ENCODE measurements at places on chromosomes 3 and 15.

DNA sequence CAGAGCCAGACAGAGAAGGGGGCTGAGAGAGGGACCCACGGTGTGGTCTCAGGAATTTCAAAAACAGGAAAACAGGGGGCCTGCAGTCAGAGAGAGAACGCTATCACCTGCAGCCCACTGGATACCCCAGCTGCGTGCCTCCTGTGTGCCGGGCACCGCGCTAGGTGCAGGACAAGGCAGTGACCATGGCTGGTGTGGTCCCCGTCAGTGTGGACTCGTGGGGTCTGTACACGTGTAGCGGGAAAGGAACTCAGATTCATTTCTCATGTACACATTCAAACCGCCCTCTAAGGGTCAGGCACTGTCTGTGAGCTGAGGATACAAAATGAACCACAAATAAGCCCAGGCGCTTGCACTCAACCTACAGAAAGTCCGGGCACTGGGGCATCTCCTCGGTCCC, 20.9 kb downstream of the SSUH2 start:
- DNase-seq, result no peak

DNA sequence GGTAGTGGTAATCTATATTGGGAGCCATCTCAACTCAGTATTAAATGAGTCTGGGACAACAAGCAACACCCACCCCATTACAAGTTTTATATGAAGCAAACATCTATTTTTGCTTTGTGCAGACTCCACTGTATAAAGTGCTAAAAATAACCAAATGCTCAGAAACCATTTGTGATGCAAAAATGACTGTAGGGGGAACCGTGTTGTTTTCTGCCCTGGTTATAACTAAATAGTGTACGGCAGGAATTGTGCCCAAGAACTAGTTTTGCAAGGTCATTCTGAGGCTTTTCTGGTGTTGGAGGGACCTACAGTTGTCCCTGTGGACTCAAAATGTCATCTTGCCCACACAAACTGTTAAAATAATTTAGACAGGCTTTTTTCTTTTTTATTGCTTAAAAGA, 88.3 kb downstream of the ITPR1 start:
- DNase-seq, result no peak

GRCh38 chr3:146071632-146072031, 89.4 kb downstream of the PLOD2 start:
- no peak for DNase-seq

DNA sequence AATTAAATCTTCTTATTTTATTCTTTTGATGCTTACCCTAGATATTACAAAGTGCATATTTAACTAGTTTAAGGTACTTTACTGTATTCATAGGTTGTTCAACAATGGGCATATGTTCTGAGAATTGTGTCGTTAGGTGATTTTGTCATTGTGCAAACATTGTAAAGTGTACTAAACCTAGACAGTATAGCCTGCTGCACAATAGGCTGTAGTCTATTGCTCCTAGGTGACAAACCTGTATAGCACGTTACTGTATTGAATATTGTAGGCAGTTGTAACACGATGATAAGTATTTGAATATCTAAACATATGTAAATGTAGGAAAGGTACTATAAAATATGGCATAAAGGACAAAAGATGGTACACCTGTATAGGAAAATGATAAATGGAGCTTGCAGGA, 100.7 kb downstream of the CACNA2D3 start:
- DNase-seq, result no peak

DNA sequence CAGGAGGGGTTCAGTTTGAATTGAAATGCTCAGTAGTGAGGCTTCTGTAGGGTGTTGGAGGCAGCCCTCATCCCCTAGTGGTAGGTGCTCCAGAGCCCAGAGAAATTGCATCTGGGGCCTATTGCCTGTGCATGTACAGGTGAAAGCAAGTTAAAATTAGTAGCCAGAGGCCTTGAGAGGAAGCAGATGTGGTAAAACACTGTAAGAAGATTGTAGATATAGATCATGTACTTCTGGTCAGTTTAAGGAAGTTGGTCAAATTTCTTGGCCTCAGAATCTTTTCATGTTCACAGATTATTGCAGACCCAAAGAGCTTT, 34.6 kb downstream of the IGSF10 start:
- DNase-seq, result no peak

GRCh38 chr3:29141918-29142275, 139.0 kb upstream of the RBMS3 start:
- no peak for DNase-seq

DNA sequence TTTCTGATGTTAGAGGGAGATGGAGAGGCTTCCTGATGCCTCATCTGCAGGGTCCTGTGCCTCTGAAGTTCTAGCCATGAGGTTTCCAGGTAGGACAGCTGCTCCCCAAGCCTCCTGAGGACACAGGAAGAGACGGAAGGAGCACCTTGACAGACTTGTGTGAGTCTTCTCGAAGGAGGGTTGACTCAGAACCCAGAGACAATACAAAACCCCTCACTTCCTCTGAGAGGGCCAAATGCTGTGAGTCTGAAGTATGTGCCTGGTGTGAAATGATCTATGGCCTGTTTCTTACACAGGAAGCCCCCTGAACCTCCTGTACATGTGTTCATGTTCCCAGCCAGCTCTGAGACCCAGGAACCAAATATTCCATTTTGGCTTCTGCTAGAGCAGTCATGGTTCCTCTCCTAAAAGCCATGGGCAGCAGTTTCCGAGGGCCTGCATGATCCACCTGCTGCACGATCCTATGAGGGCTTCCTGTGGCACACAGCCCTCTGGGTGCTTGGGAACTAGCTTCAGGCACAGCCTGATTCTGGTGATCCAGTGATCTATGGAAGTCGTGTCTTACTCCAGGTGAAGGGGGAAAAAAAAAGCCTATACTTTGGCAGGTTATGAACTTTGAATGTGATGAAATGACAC, 62.2 kb downstream of the AAGAB start:
- no peak for DNase-seq

- DNase-seq, result no peak
Observed at GRCh38 chr3:186308549-186308948, 53.5 kb downstream of the DGKG start.

- DNase-seq, result no peak
Observed at GRCh38 chr15:78301326-78301725, 1.9 kb upstream of the SKIC8 start.

DNA sequence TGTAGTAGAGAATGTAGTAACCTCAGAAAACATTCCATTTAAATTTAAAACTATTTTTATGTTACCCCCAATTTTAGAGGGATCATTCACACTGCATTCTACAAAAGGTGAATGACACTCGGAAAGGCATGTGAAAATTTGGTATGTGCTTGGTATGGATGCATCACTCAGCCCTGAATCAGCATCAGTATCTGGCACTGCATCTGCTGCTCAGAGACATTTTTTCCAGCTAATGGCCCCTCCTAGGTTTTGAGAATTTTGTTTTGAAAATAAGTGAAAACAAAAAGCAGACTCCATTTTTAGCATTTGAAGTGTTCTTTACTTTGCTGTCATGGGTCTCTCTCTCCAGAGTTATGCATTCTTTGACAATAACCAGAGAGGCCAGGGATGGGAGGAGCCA, 15.6 kb upstream of the WWTR1 start:
- no peak for DNase-seq

- DNase-seq, result peak; percentile 76
Observed at GRCh38 chr3:185976977-185977678, 39.3 kb upstream of the TRA2B start.

- peak; percentile 39 for DNase-seq
Observed at GRCh38 chr3:150495563-150496168, 50.6 kb downstream of the SERP1 start.

DNA sequence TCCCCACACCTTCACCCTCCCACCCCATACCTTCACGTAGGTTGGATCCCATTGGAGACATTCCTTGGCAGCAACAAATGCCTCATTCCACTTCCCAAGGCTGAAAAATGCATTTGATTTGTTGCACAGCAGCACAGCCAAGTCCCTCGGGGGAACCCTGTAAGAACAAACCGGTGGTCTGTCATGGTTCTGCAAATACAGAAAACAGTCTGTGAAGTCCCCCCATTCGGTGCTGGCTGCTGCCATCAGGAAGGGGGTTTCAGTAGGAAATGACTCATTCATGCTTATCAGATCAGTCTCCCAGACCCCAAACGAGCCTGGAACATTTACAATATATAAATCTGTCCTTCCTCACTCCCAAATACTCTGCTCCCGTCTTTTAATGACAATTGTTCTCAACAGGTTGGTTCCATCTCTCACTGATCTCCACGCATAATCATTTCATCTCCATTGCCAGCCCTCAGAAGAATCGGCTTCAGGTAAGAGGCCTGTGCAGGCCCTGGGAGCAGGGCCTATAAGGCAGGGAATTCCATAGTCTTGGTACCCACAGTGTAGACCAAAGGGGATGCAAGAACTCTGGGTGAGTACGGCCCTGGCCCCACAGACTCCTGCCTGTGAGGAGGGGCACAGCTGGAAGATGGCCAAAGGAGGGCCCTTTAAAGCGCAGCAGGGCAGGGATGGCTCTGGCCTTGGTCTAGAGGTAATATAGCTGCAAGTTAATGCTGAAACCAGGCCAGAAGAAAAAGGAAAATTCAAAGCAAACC, 41.6 kb downstream of the TRANK1 start:
- no peak for DNase-seq

DNA sequence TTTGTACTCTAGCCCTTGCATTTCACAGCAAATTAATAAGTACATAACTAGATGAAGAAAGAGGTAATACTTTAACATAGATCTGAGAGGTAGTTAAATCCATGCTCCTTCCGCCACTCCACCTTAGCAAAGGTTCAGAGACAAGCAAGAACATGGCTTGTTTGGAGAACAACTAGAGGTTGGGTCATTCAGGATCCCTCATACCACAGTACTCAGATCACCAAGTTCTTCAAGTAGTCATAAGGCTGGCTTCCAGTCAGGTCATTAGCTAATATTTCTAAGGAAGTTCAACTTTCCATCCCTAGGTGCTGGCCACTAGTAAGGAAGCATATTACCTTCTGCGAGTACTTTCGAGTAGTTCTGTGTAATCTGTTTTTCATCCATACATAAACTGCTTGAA, 44.1 kb downstream of the CD200R1 start:
- DNase-seq, result no peak

- DNase-seq, result peak; percentile 0
Observed at GRCh38 chr15:38300395-38300794, 47.8 kb downstream of the SPRED1 start.

- DNase-seq, result no peak
Observed at GRCh38 chr15:56076640-56077039, 83.2 kb upstream of the NEDD4 start.

DNA sequence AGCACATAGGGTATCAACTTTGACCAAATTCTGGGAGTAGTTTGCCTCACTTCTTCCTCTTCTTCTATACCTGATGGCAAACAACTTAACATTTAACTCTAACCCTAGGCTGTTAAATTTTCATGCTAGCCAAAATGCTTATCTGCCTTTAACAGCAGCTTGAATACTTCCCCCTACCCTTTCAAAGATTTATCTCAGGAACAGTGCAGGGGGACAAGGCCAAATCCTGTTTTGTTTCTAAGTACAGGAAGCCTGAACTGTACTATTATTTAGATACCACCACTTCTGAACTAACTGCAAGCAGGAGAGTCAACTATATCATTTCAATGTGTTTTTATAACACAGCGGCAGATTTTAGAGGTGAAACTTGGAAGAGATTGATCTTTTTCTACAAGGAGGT, 104.0 kb upstream of the CNTN6 start:
- DNase-seq, result no peak

DNA sequence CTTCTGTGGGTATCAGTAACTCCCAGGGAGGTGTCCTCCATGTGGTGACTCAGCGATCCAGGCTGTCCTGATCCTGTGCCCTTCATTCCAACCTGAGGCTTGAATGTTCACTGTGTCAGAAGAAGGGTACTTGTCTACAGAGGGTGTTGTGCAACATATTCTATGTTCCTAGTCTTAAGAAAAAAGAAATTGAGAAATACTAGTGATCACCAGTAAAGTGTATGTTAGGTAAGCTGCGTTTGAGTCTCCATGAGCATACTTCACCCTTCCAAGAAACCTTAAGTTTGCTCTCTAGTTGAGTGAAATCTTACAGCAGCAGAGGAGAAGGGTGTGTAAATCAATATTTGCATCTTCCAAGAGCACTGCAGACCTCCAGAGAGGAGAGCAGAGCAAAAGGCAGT, 122.2 kb upstream of the SLC24A5 start:
- DNase-seq, result no peak

DNA sequence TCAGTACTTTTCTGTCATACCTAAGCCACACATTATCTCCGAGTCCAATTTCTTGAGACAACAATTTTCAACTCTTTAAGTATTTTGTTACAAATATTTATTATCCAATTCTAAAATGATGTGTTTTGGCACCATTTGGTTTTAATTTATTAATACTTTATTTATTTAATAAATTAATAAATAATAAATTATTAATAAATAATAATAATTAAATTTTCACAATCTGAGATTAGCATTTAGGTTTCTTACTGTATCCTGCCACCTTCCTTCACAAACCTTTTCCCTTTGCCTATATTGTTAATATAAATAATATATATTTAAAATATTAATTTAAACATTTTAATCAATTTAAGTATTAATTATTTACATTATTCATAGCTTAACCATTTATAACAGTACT, 23.9 kb downstream of the TMEM207 start:
- DNase-seq, result no peak

DNA sequence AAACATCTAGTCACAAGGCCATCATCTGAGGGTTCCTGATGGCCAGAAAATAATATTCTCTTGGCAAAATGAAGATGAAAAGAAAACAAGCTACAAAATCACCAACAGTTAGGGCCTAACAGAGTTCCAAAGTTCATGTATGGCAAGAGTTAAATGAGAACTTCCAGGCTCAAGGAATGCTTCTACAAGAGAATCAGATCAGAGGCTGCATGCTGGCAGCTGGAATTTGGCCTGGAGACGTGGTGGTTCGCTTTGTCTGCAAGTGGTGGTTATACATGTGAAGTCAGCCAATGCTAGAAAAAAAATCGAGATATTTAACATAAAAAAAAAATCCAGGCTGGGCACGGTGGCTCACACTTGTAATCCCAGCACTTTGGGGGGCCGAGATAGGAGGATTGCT, 5.6 kb downstream of the SIAH2 start:
- DNase-seq, result no peak

- DNase-seq, result no peak
Observed at GRCh38 chr3:71050538-71051258, 532.8 kb downstream of the FOXP1 start.

GRCh38 chr3:96213393-96213792, 601.0 kb upstream of the EPHA6 start:
- DNase-seq, result no peak

DNA sequence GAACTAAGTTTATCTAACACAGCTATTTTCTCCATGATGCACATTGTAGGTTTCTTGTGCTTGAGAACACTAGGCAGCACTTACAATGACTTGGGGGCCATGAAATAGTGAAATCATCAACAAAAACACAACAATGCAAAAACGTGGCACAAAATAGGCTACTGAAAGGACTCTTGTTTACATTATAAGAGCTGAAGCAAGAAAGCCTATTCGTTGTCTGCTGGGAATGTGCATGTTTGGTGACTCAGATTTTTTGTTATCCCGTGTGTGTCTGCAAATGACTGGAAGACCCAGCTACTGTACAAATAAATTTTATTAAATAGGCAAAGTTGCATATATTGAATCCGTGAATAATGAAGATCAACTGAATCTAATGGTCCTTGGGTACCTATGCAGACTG, 85.0 kb downstream of the TCF12 start:
- DNase-seq, result peak; percentile 7

- no peak for DNase-seq
Observed at GRCh38 chr3:52204337-52205073, 6.5 kb downstream of the ALAS1 start.

All from HTR-8/SVneo (cell line).